CD8-positive, alpha-beta memory T cell (primary cell): ENCODE measurements at places on chromosomes 7 and 10. TPM values are rescaled to one million over a fixed set of nuclear protein-coding genes. Genes with fewer than 3 reads are reported as not detected.
A peak's percentile ranks its signal among the peaks of the same experiment; 100 is the strongest.

DNA sequence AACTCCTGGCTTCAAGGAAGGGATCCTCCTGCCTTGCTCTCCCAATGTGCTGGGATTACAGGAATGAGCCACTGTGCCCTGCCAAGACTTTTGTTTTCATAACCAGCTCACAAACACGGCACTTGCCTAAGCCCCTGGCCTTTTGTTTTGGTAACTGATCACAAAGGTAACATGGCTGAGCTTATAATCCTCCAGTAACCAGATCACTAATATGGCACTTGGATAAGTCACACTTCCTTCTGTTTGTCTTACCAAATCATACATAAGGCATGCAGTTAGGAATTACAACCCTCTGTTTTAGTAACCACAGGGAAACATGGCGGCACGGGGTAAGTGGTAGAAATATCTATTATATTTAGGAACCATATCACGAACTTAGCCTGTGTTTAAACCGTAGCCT is 577.1 kb downstream of the CALN1 start:
- H3K4me3 ChIP-seq: no peak overlapping the region
- H3K27me3 ChIP-seq: no peaks in the 10 kb centered on the region
- no peak overlapping the region for H3K27ac ChIP-seq
- H3K4me1 ChIP-seq: no peaks in the 10 kb centered on the region

DNA sequence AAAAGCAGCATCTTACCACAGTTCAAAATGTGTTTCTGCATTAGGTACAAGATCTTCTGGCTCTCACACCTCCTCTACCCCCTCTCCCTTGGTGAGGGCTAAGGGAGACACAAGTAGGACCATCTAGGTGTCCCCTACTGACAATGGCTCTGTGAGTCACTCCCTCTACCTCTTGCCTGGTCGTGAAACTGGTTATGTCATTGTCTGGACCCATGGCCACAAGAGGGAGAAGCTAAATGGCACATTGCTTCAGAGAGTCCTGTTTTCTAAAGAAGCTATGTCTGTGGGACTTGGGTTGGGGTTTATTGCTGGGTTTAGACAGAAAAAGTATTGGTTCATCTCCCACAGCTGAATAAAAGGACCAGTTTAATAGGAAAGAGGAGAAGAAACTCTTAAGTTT is 4.0 kb upstream of the PLXNA4 start:
- DNase-seq: no peak
- peaks cover 16% of the 10 kb centered on the region for H3K27me3 ChIP-seq
- H3K36me3 ChIP-seq: no peaks in the 10 kb centered on the region
- H3K4me3 ChIP-seq: no peak overlapping the region
- H3K27ac ChIP-seq: no peak overlapping the region

HOXA4 gene
- not detected for total RNA-seq

HEPACAM2 gene
- not detected for total RNA-seq

DNA sequence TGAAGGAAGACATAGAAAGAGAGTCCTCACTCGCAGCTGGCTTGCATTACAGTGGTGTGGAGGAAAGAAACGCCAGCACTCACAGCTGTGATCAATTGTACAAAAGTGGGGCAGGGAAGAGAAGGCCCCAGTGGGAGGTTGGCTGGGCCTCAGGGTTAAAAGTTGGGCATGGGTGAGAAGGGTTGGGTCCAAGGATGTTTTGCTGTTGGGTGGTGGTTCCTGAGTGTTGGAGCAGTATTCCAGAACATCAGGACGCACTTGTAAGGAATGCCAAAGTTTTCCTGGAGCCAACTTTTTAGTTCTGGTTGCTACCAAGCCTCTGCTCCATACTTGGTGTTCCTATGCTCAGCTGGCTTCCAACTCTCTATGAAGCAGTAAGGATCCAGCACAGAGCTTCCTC is 55.4 kb upstream of the MKRN1 start:
- no peaks in the 10 kb centered on the region for H3K36me3 ChIP-seq
- H3K4me1 ChIP-seq: no peaks in the 10 kb centered on the region
- no peak overlapping the region for H3K4me3 ChIP-seq
- H3K27ac ChIP-seq: no peak overlapping the region

DNA sequence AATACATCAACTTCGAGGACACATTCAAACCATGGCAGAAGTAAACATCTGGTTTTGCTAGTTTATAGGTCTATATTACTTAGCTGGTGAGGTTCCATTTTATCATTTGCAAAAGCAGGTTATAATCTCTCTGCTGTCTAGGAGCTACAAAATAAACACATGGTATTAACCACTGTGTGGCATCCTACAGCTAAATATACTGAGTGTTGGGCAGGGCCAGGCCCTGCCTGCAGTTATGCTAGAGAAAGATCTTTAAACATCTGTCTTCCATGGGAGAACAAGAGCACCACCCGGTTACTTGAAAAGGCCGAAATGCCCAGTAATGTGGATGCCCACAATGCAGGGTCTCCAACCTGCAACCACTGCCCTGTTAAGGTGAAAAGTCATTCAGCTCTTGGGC is 20.6 kb upstream of the FKBP9 start:
- no peak overlapping the region for H3K27ac ChIP-seq
- H3K27me3 ChIP-seq: no peaks in the 10 kb centered on the region
- no peak for DNase-seq
- no peak overlapping the region for H3K4me3 ChIP-seq

- H3K4me1 ChIP-seq: no peaks in the 10 kb centered on the region
- DNase-seq: no peak
- H3K27me3 ChIP-seq: no peaks in the 10 kb centered on the region
- no peaks in the 10 kb centered on the region for H3K36me3 ChIP-seq
Observed at GRCh38 chr7:158650821-158651225, 53.8 kb downstream of the NCAPG2 start.

SPDYE1 gene
- not detected for total RNA-seq

- no peaks in the 10 kb centered on the region for H3K27me3 ChIP-seq
- no peak overlapping the region for H3K4me3 ChIP-seq
- H3K36me3 ChIP-seq: no peaks in the 10 kb centered on the region
- no peak for DNase-seq
Observed at GRCh38 chr10:21174715-21175495, 277.8 kb upstream of the NEBL start.

- H3K27me3 ChIP-seq: no peaks in the 10 kb centered on the region
- H3K36me3 ChIP-seq: no peaks in the 10 kb centered on the region
- H3K4me1 ChIP-seq: no peaks in the 10 kb centered on the region
- H3K4me3 ChIP-seq: no peak overlapping the region
- no peak for DNase-seq
Observed at GRCh38 chr10:96252730-96253129, 18.6 kb downstream of the BLNK start.

DNA sequence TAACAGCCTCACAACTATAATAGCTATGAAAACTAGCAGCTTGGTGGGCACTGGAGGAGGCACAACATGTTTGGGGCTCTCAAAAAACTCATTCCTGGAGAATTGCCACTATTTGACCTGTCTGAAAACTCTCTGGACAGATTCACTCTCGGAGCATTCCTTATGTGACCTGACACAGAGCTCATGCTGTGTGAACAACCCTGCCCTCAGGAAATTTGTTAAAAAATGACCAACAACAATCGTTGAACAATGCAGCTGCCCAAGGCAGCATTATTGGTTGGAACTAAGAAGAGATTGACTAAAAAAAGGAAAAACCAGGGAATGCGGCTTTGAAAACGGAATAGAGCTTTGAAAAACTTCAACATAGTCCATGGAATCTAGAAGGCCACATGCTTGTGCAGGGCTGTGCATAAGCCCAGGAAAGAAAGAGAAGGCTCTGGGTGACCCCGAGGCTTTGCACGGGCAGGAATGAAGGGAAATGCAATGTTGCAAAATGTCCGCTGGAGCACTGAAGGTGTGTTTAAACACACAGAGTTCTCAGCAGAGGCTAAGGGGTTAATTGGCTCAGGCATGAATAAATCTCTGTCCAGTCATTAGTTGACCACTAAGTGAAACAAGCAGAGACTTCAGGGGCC is 52.8 kb downstream of the NAMPT start:
- no peaks in the 10 kb centered on the region for H3K27me3 ChIP-seq
- H3K4me3 ChIP-seq: no peak overlapping the region

HOXA13 gene
- total RNA-seq: not detected

- H3K27ac ChIP-seq: no peak overlapping the region
- no peaks in the 10 kb centered on the region for H3K27me3 ChIP-seq
- H3K4me1 ChIP-seq: peaks cover 52% of the 10 kb centered on the region
- peak; percentile 24 for DNase-seq
- no peaks in the 10 kb centered on the region for H3K36me3 ChIP-seq
Observed at GRCh38 chr7:6623589-6624245, 8.3 kb downstream of the ZNF853 start.

- H3K27me3 ChIP-seq: no peaks in the 10 kb centered on the region
- no peaks in the 10 kb centered on the region for H3K36me3 ChIP-seq
- H3K27ac ChIP-seq: peak overlapping the region; percentile 28
- no peak for DNase-seq
Observed at GRCh38 chr10:22912763-22913384, 15.0 kb upstream of the ARMC3 start.

- H3K4me1 ChIP-seq: peaks cover 13% of the 10 kb centered on the region
- no peak overlapping the region for H3K4me3 ChIP-seq
- DNase-seq: no peak
- H3K36me3 ChIP-seq: no peaks in the 10 kb centered on the region
- no peaks in the 10 kb centered on the region for H3K27me3 ChIP-seq
- H3K27ac ChIP-seq: no peak overlapping the region
Observed at GRCh38 chr7:35707422-35707821, 12.5 kb upstream of the HERPUD2 start.

- H3K27me3 ChIP-seq: no peaks in the 10 kb centered on the region
- H3K4me3 ChIP-seq: no peak overlapping the region
- no peak for DNase-seq
- no peak overlapping the region for H3K27ac ChIP-seq
- H3K4me1 ChIP-seq: no peaks in the 10 kb centered on the region
- no peaks in the 10 kb centered on the region for H3K36me3 ChIP-seq
Observed at GRCh38 chr7:135078051-135078450, 69.8 kb upstream of the TMEM140 start.

STRIP2 gene
- total RNA-seq: 25.0 TPM

TMEM236 gene
- total RNA-seq: 0.09 TPM

- no peaks in the 10 kb centered on the region for H3K4me1 ChIP-seq
- no peak for DNase-seq
- H3K27me3 ChIP-seq: no peaks in the 10 kb centered on the region
- H3K4me3 ChIP-seq: no peak overlapping the region
Observed at GRCh38 chr10:108385963-108386362, 1221.5 kb upstream of the SORCS1 start.

GRCh38 chr7:28591725-28592349 is 179.5 kb downstream of the CREB5 start:
- no peak overlapping the region for H3K27ac ChIP-seq
- no peaks in the 10 kb centered on the region for H3K36me3 ChIP-seq
- H3K27me3 ChIP-seq: no peaks in the 10 kb centered on the region
- H3K4me3 ChIP-seq: no peak overlapping the region

GRCh38 chr10:122258136-122259074 is 12.7 kb upstream of the BTBD16 start:
- H3K36me3 ChIP-seq: no peaks in the 10 kb centered on the region
- no peak overlapping the region for H3K27ac ChIP-seq
- no peak for DNase-seq
- no peaks in the 10 kb centered on the region for H3K27me3 ChIP-seq
- no peaks in the 10 kb centered on the region for H3K4me1 ChIP-seq
- no peak overlapping the region for H3K4me3 ChIP-seq

CPN1 gene
- not detected for total RNA-seq

- H3K36me3 ChIP-seq: no peaks in the 10 kb centered on the region
- peaks cover 7% of the 10 kb centered on the region for H3K27me3 ChIP-seq
- H3K27ac ChIP-seq: peak overlapping the region; percentile 76
- H3K4me1 ChIP-seq: no peaks in the 10 kb centered on the region
Observed at GRCh38 chr7:150958597-150958996, 19.5 kb downstream of the KCNH2 start.
